ENCODE measurements at places on chromosomes 5 and 9.

GRCh38 chr5:93186076-93186682, 394.8 kb downstream of the NR2F1-AS1 start:
- DNase-seq: no peak

DNA sequence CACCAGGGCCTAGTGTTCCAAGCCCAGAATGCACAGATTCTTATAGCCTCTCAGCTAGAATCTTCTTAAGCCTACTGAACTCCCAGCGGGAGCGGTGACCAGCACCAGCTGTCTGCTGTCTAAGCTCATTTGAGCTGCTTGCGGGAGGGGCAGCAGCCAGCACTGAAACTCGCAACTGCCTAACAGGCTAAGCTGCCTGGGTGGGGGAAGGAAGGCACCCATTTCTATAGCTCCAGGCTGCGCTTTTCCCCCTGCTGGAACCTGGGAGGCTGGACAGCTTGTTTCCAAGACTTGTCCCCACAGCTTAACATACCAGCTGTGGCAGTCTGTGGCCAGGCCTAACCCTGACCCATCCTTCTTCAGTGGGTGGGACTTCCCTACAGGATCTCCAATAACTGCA, 512.9 kb downstream of the EFNA5 start:
- no peak for DNase-seq

DNA sequence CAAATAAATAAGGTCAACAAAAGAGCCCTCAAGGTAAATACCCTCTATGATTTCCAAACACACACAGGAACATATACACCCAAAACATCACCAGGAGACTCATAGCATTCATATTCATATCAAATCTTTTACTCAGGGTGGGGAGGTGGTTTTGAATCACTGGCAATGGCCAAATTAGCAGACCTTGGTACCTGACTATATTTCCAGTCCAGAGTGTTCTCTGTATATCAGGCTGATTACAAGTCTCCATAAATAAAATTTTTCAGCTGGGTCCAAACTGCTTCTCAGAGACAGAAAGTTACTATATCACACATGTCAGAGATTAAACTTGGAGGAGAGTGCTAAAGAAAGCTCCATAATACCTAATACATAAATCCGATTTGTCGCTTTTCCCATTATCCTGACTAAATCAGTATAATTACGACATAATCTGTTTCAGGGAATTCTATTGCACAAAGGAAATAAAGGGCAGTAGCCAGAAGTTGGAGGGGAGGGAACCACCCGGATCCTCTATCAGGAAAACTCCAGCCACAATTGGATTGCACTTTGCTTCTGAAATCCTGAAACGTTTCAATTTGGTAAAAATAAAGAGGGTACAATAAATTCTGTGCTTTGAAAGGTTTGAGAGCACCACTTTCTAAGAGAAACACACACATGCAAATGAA, 7.0 kb upstream of the GOLGA1 start:
- no peak for DNase-seq

- peak; percentile 6 for DNase-seq
These were observed 58.5 kb downstream of the MLANA start for GRCh38 chr9:5949103-5949699.

DNA sequence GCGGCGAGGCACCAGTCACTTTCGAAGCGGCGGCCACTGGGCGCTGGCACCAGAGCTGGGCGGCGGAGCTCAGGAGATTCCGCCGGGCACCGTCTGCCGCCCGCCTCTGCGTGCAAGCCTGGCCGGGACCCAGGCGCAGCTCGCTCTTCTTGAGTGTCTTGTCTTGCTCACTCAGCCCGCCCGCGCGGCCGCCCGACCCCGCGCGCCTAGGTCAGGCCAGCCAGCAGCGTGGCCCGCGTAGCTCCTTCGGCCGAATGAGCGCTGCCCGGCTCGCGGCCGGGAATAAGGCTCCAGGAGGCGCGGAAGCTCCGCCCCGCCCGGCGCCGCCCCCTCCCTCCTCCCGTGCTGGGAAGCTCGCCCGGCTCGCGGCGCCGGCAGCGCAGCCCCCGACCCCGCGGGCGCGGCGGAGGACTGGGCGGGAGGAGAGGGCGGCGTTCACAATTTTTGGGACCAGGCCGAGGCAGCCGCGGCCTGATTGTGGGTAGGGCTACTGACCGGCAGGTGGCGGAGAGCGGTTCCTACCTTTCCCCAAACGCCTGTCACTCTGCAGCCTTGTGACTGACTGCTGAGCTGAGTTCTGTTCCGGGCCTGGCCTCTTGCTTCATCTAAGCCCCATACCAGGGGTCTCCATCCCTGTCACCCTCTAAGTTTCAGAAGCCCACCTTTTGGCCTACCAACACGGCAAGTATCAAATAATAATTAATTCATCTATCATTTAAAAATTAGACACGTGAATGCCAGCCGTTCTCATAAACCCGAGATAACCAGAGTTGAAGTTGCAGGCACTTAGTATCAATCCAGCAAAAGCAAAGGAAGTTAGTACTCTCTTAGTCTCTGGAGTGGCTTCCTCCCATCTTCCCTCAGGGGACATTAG, at the start of gene HBEGF:
TSS of gene HBEGF (minus strand) at position 256 of the 874 bp plus-strand sequence. CDS start 275 bp downstream, outside the sequence.
- DNase-seq: peak; percentile 51

- peak; percentile 1 for DNase-seq
These were observed 789 bp downstream of the ACER2 start for GRCh38 chr9:19409401-19410194.

GRCh38 chr9:109411069-109411761, 86.9 kb downstream of the PTPN3 start:
- no peak for DNase-seq

- no peak for DNase-seq
These were observed 108.1 kb downstream of the SGCD start for GRCh38 chr5:156435101-156435500.

DNA sequence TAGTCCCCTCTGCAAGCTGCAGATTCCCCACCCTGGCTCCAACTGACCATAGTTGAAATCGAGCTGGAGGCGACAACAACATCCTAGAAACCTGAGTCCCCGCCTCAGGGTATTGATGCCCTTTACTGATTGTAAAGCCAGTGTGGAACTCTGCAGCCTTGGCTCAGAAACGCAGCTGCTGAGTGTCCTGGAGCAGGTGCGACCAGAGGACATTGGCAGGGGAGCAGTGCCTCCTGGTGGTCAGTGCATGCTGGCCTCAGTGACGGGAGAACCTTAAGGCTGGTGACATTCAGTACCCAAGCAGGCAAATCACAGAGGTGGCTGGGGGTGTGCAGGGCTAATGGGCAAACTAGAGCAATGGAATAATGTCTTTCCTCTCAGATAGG, 20.4 kb upstream of the ZNF354B start:
- DNase-seq: peak; percentile 35

DNA sequence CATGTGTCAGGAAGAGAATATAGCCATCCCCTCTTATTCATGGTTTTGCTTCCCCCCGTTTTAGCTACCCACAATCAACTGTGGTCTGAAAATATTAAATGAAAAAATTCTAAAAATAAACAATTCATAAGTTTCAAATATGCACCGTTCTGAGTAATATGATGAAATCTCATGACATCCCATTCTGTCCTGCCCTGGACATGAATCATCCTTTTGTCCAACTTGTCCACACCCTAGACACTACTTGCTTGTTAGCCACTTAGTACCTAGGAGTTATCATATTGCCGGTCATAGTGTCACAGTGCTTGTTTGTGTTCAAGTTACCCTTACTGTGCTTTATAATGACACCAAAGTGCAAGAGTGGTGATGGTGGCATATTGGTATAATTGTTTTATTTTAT, 113.5 kb downstream of the CAAP1 start:
- no peak for DNase-seq

GRCh38 chr5:116695681-116696080, 121.1 kb upstream of the SEMA6A start:
- DNase-seq: no peak

DNA sequence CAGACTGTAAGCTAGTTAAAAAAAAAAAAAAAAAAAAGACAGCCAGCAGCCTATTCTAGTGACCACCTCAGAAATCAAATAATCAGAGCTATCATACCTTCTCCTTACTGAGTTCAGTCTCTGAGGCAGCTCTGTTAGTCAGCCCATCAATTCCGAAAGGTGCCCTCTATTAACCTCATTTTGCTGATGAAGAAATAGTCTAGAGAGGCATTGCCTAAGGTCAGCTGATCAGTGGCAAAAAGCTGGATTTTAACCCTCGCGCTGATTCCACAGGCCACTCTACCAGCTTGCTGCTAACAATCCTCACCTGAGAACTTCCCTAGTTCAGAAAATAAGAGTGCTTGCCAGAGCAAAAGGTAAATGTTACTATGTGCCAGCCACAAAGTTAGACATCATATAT, 172.0 kb downstream of the DENND1A start:
- no peak for DNase-seq

GRCh38 chr9:13444245-13445102, 165.0 kb upstream of the MPDZ start:
- no peak for DNase-seq

- no peak for DNase-seq
These were observed 39.7 kb downstream of the NFX1 start for GRCh38 chr9:33329979-33330378.

DNA sequence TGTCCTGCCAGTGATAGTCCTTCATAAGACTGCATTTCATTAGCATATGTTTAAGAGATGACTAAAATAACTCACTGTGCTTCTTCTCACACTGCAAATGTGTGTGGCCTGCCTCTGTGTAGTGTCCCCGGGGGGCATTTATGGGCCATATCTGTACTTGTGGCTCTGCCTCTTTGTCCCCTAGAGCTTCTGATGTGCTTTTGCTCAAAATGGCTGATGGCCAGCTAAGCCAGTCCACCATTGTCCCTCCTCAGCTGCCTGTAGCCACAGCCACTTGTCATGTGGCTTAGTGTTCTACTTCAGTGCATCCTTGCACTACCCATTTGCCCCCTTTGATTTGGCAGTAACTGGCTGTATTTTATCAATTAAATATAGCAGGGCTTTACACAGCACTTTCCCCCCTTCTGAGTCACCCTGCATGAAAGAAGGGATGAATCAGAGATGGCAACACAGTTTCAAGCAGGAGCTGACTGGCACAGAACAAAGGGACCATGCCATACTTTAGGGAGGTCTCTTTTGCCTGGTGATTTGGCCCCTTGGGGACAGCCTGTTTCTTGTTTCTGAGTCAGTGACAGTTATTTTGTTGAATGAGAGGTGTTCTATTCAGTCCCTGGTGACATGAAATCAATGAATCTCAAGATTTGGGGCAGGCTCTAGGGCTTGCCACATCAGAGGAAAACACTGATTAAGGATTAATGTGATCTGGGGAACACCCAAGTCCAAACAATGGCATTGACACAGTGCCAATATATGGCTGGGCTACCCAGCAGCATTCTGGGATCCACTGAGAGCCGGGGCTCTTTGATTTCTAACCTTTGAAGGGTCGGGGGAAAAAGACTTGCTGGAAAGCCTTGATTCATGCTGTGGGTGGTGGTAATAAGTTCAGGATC, 245.5 kb downstream of the SMARCA2 start:
- no peak for DNase-seq

GRCh38 chr5:37043693-37044092, 167.1 kb downstream of the NIPBL start:
- DNase-seq: no peak

DNA sequence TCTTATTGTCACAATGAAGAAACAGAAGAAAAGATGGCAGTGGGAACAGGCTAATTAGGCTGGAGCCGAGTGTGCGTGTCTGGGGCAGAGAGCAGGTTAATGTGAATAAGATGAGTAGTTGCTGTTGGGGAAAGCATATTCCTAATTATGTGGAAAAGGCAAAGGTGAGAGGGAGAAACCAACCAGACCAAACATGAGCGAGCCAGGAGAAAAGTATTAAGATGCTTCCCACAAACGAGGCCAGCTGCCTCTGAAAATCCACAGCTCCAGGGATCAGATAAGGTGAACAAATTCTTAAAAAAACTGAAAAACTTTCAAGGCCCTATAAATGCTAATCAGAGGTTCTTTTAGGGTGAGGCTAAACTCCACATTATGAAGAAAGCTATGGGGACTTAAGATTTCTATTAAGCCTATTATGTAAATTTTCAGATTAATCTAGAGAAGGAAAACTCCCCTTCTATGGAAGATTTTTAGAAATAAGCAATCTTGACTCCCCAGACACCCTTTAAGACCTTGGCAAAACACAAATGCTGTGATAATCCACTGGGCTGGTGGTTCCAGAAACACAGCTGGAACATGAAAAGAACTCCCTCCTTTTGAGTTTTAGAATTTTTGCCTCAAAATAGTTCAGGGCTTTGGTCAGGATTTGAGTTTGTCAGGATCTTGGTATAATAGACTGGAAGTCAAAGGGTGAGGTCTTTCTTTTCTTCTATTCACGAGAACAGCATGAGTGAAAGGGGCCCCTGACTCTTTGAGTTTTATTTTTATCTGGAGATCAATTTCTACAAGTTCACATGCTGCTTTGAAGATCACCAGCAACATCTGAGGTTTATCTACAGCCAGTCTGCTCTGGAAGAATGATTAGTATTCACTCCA, 238.1 kb downstream of the SPOCK1 start:
- no peak for DNase-seq

- no peak for DNase-seq
These were observed 78.9 kb upstream of the CXCL14 start for GRCh38 chr5:135657536-135658305.

- DNase-seq: no peak
These were observed 432.8 kb upstream of the PTPRD start for GRCh38 chr9:11045589-11045988.

GRCh38 chr5:71887680-71888079, 168.6 kb downstream of the CARTPT start:
- DNase-seq: no peak

GRCh38 chr5:59832577-59833301, 60.8 kb downstream of the PDE4D start:
- DNase-seq: no peak

- no peak for DNase-seq
These were observed 33.8 kb downstream of the WNK2 start for GRCh38 chr9:93217706-93218105.

DNA sequence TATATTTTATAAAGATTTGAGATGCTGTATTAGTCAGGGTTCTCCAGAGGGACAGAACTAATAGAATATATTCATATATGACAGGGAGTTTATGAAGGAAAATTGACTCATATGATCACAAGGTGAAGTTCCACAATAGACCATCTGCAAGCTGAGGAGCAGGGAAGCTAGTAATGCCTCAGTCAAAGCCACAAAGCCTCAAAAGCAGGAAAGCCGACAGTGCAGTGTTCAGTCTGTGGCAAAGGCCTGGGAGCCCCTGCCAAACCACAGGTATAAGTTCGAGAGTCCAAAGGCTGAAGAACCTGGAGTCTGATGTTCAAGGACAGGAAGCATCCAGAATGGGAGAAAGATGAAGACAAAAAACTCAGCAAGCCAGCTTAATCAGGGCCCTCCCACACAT, 382.2 kb downstream of the LRRC70 start:
- DNase-seq: no peak
